NCI-H524 (cell line): ENCODE measurements at places on chromosomes 3 and 15.

- DNase-seq = no peak
Observed at GRCh38 chr3:181174022-181174421, 184.5 kb upstream of the DNAJC19 start.

- no peak for DNase-seq
Observed at GRCh38 chr3:190208196-190208595, 87.5 kb upstream of the P3H2 start.

GRCh38 chr3:73808862-73809509, 184.2 kb upstream of the PDZRN3 start:
- no peak for DNase-seq

DNA sequence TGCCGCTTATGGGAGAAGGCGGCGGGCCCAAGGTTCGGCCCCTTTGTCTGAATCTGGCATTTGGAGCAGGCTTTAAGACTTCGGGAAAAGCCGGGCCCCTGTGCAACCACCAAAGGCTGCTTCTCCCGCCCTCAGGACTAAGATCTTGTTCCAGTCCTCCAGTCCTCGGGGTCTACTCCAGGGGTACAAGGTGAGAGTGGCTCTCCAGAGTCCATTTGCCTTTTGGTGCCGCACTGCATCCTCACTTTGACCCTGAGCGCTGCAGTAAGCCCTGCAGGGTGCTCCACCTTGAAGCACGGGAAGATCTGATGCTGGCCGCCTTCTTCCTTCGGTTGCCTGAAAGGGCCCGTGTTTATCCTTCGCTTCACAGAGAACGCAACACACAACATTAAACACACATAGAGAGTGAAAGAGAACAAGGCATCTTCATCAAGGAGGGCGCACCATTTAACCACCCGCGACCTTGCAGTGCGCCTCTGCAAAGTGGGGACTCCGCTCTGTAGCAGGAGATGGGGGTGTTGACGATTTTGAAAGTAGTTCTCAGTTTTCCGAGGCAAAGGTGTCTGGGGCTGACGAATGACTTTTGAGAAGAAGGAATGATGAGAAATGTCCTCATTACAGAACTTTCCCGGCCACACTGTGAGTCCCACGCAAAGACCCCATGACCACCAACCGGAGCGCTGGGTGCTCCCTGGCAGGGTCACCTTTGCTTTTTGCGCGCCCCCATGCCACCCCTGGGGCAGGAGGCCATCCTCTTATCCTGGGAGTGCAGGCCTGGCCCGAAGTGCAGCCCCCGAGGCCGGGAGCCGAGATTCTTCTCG, 1.0 kb downstream of the PIGZ start:
- no peak for DNase-seq

GRCh38 chr15:85771271-85771670, 23.5 kb downstream of the KLHL25 start:
- DNase-seq = no peak

GRCh38 chr15:79204886-79205675, 77.4 kb upstream of the ANKRD34C start:
- DNase-seq = no peak

- no peak for DNase-seq
Observed at GRCh38 chr15:95897651-95898050, 432.8 kb upstream of the NR2F2 start.

GRCh38 chr3:30098243-30098642, 508.2 kb upstream of the TGFBR2 start:
- no peak for DNase-seq

DNA sequence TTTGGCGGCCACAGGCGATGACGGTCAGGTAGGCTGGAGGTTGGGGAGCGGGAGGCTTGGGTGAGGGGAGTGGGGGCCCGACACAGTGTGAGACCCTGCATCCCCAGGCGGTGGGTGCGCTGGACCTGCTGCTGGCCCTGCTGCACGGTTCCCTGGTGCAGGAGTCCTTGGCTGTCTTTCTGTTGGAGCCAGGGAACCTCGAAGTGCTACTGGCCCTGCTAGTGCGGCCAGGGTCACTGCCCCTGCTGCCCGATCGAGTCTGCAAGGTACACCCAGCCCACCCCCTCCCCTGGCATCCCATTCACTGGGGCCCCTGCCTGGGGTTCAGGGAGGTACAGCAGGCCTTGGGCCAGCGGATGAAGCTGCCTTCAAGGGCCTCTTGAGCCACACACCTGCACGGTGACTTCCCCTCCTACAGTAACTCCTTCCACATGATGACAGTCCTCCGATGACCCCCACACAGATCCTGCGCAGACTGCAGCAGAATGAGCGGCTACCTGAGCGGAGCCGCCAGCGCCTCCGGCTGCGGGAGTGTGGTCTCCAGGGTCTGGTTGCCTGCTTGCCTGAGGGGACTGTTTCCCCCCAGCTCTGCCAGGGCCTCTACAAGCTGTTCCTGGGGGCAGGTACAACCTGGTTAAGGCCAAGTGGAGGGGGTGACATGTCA, 19.5 kb downstream of the NBEAL2 start:
- DNase-seq = no peak

GRCh38 chr15:25182736-25183445, 228.1 kb downstream of the SNRPN start:
- DNase-seq = no peak

DNA sequence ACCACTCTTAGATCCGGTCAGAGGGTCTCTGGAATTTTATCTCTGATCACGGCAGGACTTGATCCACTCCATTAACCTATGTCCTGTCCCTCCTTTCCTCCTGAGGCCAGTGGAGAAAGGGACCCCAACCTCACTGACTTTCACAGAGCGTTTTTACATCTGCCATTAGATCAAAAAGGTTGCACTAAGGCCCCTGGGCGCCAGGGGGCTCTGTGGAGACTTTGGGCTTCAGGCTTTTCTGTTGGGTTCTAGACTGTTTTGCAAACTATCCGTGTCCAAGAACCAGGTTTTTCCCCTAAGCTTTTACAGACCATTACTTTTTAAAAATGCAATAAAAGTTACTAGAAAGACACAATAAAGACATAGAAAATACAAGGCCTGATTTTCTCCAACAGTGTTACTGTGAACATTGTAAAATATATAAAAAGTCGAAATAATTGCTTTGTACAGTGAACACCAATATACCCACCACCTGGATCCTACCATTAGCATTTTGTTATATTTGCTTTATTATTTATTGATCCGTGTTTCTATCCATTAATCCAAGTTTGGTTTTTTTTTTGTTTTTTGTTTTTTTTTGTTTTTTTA, 159.7 kb downstream of the POLR2M start:
- DNase-seq = peak; percentile 52

GRCh38 chr3:119427669-119428068, 35.7 kb downstream of the TMEM39A start:
- no peak for DNase-seq

DNA sequence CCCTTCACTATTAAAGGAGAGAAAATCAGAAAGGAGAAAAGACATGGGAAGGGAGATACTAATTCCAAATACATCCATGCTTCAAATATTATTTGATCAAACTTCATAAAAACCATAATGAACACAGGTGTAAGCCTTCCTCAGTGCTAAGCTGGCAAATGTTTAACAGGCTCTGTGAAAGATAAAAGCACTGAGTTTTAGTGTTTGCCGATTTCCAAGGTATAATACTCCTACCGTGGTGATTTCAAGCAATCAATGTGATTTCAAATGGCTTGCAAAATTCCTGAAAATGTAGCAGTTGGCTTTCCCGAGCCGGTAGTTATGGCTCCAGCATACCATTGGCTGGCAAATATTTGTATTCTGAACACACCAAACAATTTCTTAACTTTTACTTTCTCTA, 732.3 kb upstream of the GOLIM4 start:
- no peak for DNase-seq

GRCh38 chr3:104952146-104952972, 414.4 kb upstream of the ALCAM start:
- no peak for DNase-seq

DNA sequence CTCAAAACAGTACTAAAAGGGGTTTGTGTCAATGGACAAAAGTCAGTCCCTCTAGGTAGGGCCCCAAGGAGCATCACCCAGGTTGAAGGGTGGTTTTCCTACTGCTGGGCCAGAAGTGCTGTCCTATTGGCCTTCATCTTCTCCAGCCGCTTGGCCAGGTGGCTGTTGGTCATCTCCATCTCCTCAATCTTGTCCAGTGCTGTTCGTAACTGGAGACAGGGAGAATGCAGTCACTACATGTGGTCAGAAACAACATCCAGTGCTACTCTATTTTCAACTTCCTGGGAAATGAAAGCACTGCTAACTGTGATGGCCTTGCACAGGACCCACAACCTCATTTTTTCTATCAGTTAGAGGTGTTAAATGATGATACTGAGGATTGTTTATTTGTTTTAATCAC, 60.4 kb downstream of the MLH1 start:
- no peak for DNase-seq

DNA sequence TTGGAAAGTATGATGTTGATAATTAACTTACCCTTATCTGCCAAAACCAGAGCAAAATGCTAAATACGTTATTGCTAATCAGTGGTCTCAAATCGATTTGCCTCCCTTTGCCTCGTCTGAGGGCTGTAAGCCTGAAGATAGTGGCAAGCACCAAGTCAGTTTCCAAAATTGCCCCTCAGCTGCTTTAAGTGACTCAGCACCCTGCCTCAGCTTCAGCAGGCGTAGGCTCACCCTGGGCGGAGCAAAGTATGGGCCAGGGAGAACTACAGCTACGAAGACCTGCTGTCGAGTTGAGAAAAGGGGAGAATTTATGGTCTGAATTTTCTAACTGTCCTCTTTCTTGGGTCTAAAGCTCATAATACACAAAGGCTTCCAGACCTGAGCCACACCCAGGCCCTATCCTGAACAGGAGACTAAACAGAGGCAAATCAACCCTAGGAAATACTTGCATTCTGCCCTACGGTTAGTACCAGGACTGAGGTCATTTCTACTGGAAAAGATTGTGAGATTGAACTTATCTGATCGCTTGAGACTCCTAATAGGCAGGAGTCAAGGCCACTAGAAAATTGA, 59.7 kb downstream of the DCUN1D1 start:
- no peak for DNase-seq

DNA sequence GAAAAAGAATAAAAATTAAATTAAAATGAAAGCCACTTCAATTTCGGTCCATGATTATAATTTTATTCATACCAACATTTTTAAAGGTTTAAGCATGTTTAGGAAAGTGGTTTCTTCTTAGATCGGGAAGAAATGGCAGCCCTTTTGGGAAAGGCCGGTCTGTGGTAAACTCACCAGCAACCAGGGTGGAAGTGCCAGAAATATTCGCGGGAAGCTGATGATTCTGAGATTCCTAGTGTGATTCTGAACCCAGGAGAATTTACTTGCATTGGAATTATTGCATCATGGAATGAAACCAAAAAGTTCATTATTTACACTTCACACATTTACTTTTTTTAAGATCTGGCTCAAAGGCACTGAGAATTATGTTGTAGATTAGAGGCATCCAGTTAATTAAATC, 97.2 kb upstream of the CCNL1 start:
- DNase-seq = no peak

GRCh38 chr15:69071260-69071659, 56.8 kb downstream of the NOX5 start:
- no peak for DNase-seq

DNA sequence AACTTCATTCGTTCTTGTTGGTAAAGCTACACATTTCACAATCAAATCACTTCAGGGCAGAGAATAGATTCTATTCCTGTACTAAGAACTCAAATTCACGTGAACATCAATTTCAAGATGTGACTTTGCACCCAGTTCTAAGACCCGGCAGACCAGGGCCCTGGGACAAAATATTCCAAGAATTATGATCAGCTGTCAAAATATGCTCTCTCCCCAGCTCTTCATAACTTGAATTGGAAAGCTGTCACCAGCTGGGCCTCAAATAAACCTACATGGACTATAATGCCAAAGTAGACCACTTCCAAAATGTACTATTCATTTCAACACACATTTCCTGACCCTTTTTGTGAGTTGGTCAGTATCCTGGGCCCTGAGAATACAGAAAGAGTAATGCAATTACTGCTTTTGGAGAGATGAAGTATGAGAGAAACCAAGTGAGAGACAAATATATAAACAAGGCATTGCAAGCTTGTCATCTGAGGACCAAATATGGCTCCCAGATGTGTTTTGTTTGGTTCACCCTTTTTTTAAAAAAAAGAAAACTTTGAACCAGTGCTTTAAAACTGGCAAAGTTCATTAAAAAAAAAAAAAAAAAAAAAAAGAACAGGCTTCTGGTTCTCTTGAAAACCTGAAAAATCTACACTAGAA, 14.9 kb downstream of the MAGI1 start:
- no peak for DNase-seq

- DNase-seq = no peak
Observed at GRCh38 chr3:24119321-24119751, 174.2 kb downstream of the NR1D2 start.

- DNase-seq = no peak
Observed at GRCh38 chr3:162200836-162201235, 704.2 kb downstream of the OTOL1 start.

- peak; percentile 40 for DNase-seq
Observed at GRCh38 chr3:110027446-110028080, 690.2 kb upstream of the DPPA4 start.

- DNase-seq = no peak
Observed at GRCh38 chr3:125077864-125078263, 22.1 kb upstream of the HEG1 start.

DNA sequence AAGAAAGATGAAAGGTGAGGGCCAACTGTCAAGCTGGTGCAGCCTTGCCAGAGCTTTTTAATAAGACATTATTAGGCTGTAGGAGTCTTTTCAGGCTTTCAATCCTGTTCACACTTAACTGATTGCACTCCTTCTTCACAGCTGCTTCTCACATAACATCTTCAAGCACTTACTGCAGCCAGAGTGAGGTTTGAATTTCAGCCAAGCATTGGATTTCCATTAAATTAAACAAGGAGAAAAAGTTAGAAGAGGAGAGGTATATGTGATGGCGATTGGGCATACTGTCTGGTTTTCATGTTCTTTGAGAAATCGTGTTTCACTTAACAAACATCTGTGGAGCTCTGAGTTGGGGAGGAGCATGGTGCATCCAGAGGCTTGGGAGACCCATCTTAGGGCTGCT, 392.8 kb upstream of the LRRC3B start:
- DNase-seq = no peak

DNA sequence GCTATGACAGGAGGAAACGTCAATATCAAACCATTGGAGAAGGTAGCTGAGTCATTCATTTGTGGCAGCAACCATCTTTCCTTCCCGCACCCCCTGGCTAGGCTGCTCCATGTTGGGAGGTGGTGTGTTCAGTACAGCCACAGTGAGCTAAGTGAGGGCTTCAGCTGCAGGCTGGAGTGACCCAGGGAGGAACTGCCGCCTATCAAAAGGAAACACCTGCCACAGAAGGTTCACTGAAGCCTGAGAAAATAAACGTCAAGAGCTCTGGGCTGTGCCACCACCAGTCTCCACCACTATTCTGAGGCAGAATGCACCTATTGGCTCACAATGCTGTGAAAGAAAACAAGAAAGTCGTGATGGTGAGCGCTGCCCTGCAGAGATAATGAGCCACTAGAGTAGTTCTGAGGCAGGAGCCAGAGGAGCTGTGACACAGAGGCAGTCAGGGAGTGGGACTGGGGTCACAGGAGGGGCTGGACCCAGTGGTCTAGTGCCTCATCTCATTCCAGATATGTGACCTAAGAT, 34.8 kb upstream of the CD47 start:
- DNase-seq = no peak

DNA sequence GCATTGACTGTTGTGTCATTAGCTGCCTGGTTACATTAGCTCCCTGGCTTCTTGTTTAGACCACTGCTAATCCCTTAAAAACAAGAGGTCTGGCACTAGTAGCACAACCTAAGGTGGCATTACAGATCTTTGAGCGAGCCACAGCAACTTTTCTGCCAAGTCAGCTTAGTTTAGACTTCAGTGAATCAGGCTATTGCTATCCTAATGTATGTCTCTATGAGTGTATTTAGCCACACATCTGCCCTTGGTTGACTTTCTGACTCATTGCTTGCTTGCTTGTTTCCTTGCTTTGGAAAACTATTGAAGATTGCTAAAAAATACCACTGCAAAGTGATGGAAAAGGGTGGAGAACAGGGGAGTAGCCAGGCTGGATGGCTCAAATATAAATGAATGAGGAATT, 50.2 kb downstream of the CHP1 start:
- DNase-seq = no peak
